H9 (cell line): ENCODE measurements at places on chromosomes 2 and 18.

DNA sequence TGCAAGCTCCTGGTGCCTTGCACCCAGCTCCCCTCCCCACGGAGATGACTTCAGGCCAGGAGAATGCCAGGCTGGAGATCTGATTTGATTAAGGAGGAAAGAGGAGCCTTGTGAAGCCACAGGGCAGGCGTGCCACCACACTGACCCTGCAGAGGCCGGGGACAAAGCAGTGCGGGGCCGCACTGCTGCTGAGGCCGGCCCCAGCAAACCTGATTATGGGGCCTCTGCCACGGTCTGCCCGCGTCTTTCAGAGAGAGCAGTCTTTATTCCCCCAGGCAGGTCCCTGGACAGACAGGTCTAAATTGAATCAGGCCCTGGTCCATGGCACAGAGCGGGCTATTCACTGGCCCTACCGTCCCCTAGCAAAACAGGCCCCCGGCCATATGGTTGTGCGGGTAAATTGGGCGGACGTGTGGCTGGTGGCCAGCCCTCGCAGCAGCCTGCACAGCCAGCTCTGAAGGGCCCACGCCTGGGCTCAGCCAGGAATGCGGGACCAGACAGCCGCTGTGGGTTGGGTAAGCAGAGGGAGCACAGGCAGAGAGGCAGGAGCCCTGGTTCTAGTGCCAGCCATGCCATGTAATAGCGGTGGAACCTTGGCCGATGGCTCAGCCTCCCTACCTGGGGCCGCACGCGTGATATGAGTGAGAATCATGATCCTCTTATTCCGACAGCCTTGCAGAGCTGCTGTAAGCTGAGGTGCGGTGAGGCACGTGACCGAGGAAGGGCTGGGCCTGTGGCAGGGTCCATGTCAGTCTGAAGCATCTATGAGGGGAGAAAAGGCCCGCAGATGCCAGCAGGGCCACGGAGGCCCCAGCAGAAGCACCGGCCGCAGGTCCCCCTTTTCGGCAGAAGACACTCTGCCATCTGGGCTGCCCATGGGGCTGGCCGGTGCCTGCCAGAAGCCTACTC lies 97.3 kb upstream of the MYCN start:
- no peak for DNase-seq

- peak; percentile 34 for DNase-seq
Measured at GRCh38 chr2:121650315-121650930, 1.2 kb upstream of the CLASP1 start.

GRCh38 chr18:56298935-56299334 lies 339.5 kb downstream of the TXNL1 start:
- DNase-seq, result no peak

- DNase-seq, result no peak
Measured at GRCh38 chr2:96091141-96091710, 25.1 kb downstream of the ADRA2B start.

DNA sequence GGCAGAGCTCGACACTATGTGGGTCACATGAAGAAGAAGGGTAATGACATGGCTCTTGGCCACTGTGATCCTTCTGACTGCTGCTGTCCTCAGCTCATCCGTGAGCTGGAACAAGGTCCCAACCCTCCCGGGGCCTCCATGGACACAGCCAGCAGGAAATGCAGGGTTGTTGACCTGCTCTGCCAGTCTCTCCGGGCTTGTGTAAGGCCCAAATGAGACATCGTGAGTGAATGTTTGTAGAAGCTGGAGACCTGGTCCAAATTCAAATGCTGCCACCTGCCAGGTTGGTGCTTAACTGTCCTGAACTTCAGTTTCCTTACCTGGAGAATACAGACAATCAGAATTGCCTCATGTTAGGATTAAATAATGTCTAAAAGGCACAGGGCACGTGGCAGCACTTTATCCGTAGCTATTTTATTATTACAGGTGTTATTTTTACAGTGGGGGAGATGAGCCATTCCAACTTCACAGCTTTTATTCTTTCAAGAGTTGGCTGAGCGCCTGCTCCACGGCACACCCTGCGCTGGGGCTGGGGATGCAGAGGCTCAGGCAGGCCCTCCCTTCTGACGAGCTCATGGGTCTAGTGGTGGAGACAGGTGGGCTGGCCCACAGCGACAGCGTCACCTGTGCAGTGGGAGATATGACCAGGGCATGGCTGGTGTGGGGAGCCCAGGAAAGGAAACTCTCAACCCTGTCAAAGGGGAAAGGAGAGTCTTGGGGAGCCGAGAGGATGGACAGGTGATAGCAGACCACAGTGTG lies 15.1 kb downstream of the ARHGEF4 start:
- DNase-seq, result no peak

DNA sequence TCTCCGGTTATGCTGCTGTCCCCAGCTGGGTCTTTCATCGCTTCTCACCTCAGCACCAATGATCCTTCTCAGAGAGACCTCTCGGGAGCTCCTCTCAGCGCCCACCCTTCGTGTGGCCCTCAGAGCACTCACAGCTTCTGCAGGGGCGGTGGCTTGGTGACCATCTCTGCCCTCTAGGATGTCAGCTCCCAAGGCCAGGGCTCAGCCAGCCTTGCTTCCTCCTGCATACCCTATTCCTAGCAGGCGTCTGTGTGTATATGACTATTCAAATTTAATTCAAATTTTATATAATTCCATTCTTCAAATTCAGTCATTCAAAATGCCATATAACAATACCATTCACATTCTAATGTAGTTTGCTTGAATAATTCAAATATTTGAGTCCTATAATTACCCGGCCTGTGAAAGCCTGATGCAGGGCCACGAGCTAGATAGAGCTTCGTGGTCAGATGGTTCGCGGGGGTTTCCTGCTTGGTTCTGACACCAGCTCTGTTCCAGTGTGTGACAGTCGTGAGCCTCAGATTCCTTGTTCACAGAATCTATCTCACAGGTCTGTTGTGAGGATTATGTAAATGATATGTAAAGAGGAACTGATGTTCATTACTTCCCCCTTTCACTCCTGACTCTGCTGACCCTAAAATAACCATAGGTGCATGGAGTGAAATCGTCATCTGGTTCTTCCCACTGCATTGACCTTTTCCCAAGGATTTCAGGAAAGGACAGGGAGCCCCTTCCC lies 94.0 kb upstream of the CNGA3 start:
- DNase-seq, result no peak

- no peak for DNase-seq
Measured at GRCh38 chr2:189522435-189523151, 58.0 kb downstream of the SLC40A1 start.

GRCh38 chr18:62778976-62779869 lies 63.9 kb downstream of the PHLPP1 start:
- DNase-seq, result no peak

GRCh38 chr2:2879071-2879470 lies 498.5 kb downstream of the EIPR1 start:
- peak; percentile 12 for DNase-seq

- DNase-seq, result no peak
Measured at GRCh38 chr2:192124571-192124970, 70.2 kb downstream of the TMEFF2 start.

DNA sequence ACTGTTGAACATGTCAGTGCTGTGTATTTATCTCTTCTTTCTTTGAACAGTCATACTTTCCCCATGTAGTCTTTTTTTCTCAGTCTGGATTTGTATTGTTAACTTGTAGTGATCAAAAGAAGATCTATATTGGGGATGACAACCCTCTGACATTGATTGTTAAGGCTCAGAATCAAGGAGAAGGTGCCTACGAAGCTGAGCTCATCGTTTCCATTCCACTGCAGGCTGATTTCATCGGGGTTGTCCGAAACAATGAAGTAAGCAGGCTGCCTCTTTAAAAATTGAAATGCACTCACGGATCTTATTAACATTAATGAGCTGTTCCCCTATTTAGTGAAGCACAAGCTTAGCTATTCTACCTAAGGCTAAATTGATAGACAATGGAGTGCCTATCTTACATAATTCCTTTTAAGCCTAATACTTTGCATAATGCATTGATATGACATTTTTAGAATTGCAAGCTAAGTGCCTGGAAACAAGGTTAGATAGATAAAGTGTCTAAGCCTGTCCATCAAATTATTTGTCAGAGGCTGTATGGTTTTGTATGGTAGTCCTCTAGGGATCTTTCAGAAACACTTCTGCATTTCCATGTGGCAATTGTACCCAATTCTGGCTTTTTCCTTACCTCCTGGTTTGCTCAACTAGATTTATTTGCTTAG lies 29.3 kb upstream of the FAM171B start:
- no peak for DNase-seq

- no peak for DNase-seq
Measured at GRCh38 chr18:75200605-75201280, 8.2 kb downstream of the PTGR3 start.

- no peak for DNase-seq
Measured at GRCh38 chr18:55688030-55688429, 100.0 kb upstream of the TCF4 start.

DNA sequence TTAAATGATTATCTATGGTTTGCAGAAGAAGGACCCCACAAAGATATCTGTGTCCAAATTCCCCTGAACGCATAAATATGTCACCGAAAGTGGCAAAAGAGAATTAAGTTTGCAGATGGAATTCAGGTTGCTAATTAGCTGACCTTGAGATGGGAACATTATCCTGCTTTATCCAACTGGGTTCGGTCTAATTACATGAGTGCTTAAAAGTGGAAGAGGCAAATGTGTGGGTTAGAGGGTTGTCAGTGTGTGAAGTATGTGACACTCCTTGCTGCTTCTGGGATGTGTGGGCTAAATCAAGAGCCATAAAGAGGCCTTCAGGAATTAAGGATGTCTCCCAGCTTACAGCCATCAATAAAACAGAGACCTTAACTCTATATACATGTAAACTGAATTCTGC lies 53.5 kb downstream of the CDH19 start:
- DNase-seq, result no peak

DNA sequence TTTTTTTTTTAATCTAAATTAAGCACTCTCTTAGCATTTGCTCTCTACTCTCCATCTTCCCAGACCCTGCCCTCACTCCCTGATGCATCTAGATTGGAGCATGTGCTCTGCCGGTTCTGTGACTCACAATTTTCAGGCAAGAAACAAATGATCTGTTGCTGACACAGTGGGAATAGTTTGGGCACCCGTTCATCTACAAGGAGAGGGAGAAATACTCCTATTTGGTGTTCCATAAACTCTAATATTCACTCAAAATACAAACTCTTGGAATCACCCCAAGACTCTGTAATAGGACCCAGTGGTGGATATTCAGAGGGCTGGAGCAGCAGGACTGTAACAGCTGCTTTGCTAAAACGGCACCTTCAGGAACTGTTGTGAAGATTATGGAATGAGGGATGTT lies 37.1 kb upstream of the LINC00305 start:
- DNase-seq, result no peak

DNA sequence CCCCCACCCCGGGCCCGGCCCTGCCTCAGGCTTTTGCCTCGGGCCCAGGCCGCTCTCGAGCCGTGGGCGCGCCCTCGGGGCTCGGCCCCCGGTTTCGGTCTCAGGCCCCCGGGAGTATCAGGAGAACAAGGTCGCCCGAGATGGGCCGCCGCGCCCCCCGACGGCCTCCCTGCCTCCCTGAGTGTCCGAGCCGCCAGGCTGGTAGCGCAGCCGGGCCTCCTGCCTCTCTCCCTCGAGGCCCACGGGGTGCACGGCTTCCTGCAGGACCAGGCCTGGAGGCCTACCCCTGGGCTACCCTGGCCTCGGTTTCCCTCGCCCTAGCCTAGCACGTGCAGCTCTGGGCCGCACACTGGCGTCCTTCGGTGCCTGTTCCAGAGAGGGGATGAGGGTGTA lies 8.4 kb downstream of the GBX2 start:
- DNase-seq, result no peak

DNA sequence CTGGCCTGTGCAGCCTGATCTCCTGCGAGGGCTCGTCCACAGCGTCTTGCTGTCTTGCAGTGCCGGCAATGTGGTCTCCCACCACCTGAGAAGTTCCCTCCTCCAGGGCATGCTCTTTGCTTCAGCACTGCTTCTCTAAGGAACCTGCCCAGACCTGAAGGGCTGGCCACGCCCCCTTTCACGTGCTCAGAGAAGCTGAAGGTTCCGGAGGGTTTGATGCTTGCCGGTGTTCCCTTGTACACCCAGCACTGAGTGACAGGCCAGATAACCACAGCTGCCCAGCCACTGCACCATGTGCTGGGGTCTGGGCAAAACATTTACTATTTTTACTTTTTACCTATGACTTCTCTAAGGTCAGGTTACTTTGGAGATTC lies 1.7 kb upstream of the POLR2D start:
- peak; percentile 92 for DNase-seq

DNA sequence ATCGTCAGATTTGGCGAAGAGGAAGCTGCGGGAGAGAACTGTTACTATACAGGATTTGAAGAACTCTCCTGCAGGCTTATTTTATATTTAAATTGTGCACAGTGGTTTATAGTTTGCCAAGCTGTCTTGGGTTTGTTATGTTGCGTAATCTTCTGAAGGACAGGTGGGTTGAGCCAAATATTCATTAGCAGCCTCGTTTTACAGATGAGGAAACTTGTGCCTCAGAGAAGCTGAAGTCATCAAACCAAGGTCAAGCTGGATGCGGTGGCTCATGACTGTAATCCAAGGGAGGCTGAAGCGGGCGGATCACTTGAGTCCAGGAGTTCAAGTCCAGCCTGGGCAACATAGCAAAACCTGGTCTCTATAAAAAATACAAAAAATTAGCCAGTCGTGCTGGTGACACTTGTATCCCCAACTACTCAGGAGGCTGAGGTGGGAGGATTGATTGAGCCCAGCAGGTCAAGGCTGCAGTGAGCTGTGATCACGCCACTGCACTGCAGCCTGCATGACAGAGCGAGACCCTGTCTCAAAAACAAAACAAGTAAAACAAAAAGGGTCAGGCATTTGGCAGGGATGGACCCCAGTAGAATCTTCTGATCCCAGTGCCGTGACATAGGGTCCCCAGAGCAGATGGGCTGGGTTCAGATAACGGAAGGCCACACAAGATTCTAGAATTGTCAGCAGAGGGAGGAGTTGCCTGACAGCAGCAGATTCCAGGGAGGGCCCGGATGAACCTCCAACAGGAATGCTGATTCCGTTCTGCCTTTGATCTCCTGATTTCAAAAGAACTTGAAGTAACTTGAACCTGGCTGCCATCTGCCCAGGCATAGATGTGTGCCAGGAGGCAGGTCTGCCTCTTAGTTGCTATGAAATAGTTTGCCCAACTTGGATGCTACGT lies 50.6 kb downstream of the SH3BP4 start:
- DNase-seq, result no peak

DNA sequence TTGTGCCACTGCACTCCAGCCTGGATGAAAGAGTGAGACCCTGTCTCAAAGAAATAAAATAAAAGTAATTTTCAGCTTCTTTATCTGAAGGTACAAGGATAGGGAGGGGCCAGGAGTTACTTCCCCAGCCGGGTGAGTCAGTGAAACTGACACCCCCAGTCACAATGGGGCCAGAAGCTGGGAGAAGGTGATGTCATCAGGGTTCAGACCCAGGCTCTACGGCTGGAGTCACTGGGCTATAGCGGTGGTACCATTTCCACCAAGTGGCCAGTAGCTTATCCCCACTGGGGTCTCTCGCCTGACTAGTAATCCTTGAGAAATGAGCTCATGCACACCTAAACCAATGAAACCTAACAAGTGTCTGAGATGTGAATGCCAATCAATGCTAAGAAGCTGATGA lies 107.9 kb downstream of the ALPK2 start:
- DNase-seq, result no peak
